ENCODE measurements at places on chromosomes 3 and 15. TPM values are rescaled to one million over a fixed set of nuclear protein-coding genes. Genes with fewer than 3 reads are reported as not detected.

- DNase-seq = no peak
Measured at GRCh38 chr15:59548501-59549226, 62.9 kb upstream of the GCNT3 start.

UBA7 gene
- polyA plus RNA-seq = 86.2 TPM

RETNLB gene
- polyA plus RNA-seq = not detected

GHSR gene
- polyA plus RNA-seq = 0.85 TPM

TGM5 gene
- not detected for polyA plus RNA-seq

GRCh38 chr3:188296761-188297612 is 143.0 kb downstream of the LPP start:
- DNase-seq = peak; percentile 74

ATP8B4 gene
- 1.1 TPM for polyA plus RNA-seq

PLCH1 gene
- 2.3 TPM for polyA plus RNA-seq

DNA sequence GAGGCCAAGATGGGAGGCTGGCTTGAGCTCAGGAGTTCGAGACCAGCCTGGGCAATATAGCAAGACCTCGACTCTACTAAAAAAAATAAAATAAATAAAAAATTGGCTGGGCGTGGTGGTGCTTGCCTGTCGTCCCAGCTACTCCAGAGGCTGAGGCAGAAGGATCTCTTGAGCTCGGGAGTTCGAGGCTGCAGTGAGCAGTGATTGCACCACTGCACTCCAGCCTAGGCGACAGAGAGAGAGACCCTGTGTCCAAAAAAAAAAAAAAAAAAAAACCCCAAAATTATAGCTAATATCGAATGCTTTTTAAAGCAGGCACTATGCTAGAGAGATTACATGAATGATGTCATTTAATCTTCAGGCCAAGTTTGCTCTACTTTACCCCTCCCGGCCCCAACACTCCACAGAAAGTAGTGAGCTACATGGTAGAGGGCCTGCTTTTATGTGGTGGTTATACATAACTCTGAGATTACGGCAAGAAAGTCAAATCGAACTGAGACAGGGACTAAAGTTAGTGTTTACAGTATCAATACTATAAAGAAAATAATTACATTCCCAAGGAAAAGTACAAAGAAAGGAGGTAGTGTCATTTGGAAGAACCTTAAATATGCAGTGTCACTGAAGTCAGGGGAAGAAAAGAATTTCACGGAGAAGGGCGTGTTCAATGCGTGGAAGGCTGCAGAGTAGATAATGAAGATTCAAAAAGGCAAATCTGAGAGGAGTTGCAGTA is 1.1 kb downstream of the ADPGK start:
- no peak for DNase-seq

Measured in pancreas (tissue), 10 donors.